ENCODE measurements at places on chromosomes 4 and X.
A peak's percentile ranks its signal among the peaks of the same experiment; 100 is the strongest.

GRCh38 chrX:40933132-40933705, 152.0 kb upstream of the USP9X start:
- DNase-seq, result peak; percentile 35

- DNase-seq, result no peak
Measured at GRCh38 chr4:1842993-1843448, 12.9 kb downstream of the LETM1 start.

GRCh38 chr4:41507291-41507947, 30.5 kb upstream of the LIMCH1 start:
- no peak for DNase-seq

- DNase-seq, result no peak
Measured at GRCh38 chr4:64068096-64068495, 341.2 kb downstream of the TECRL start.

DNA sequence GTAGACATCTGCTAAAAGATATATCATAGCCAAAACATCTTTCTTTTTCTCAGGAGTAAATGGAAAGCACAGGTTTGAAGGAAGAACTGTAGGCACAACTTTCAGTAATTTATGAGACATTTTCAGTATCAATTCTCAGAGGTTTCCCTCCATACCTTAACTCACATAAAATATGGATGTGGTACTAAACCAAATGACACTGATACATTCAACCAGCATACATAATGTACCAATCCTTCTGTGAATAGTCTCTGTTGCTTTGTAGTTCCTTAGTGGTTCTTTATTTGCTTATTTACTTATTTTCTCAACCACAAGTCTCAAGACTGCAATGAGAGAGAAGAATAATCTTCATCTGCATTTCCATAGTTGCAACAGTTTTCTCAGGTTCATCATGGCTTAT, 96.1 kb downstream of the ARHGAP24 start:
- DNase-seq, result no peak

GRCh38 chr4:72216539-72217277, 184.9 kb downstream of the NPFFR2 start:
- no peak for DNase-seq

GRCh38 chrX:114071412-114071811, 512.5 kb upstream of the HTR2C start:
- DNase-seq, result no peak

DNA sequence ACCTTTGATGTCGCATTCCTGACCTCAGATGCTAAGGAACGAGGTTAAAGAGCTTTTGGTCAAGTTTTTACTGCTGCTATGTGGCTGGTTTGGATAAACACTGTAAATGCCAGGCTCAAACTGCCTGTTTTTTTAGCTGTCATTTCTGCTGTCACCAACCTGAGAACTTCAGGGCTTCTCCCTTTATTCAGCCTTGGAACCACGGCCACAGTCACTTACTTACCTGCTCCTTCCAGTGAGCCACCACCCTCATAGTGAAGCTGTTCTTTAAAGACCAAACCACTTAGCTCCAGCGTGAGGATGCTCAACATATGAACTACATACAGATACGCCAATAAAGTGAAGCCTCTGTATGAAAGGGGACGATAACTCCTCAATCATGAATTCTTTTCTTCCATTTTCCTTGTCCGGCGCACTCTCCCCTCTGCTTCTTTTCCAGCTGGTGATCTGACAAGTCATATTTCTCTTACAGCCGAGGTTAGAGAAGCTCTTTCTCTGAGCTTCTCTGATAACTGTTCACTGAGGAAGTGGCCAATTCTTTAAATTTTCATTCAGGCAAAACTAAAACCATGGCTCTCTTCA, 152.8 kb upstream of the ANK2 start:
- no peak for DNase-seq

GRCh38 chrX:134236626-134237614, at the start of gene CCDC160:
Gene CCDC160 (plus strand): TSS chrX:134237182. CDS start chrX:134244801, 7,619 bp downstream.
- DNase-seq, result no peak

GRCh38 chr4:1593881-1594345, 90.2 kb downstream of the FAM53A start:
- no peak for DNase-seq

DNA sequence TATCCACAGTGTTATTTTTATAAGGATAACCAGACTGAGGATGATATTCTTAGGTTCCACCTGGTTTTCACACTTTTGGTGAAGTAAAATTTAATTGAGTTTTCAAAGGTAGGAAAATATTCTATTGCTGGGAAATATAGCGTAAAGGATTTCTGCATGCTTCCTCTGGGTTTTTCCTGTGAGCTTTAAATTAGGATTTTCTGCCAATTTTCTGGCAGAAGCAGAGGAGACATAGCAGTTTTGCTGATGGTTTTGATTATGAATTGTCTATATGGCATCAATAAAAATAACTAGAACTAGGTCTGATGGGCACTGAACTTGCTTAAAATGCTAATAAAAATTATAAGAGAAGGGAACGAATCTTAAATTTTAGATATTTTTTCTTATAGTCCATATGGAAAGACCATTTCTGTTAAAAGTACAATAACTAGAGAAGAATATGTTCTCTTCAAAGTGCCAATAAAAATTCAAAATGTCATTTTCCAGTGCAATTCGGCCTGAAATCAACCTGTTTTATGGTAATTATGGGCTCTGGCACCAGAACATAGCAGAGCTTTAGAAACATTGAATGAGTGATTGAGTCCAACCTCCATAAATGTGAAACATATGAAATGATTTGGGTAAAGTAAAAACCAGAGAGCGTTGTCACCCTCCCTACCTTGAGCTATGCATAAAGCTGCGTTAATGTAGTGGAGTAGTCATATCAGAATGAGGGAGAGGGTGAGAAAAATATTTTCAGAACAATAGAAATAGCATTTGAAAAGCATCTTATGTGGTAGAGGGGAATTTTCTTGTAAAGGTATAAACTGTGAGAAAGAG, 279.7 kb downstream of the SPRY1 start:
- no peak for DNase-seq

DNA sequence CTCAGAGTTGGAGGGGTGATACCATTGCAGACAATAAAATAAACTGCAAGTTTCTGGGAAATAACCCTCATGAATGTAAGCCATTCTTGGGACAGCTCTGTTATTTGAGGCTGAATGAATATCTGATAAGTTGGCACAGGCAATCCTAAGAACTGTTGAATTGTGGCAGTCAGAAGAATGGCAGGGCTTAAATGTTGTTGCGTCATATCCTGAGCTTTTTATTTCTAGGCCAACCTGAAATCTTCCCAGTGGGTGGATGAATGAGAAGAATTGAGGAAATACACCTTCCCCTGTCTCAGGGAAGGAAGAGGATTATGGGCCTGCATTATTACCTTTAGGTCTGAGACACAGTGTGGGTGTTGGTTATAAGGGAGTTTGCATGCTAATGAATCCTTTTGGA, 64.4 kb upstream of the C4orf54 start:
- DNase-seq, result no peak
